ENCODE measurements at places on chromosomes 12 and 14.

- DNase-seq: no peak
Measured at GRCh38 chr12:59486827-59487226, 109.0 kb upstream of the SLC16A7 start.

DNA sequence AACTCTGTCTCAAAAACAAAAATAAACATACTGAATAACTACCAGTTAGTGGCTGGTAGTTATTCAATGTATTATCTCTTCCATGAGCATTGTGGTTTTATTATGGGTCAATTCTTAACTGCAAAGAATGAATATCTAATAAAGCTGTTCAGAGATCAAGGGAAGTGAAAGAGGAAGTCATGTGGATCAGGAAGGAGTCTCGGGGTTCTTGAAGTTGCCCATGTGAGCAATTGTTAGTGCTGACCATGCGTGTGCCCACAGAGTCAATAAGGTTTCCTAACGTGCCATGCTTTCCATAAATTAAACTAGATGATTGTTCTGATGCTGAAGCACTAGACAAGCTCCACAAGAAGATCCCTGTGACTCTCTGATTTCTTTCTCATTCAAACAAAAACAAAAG, 136.5 kb upstream of the CPSF6 start:
- DNase-seq: no peak

- DNase-seq: peak; percentile 52
Measured at GRCh38 chr12:12327802-12328201, 22.2 kb downstream of the MANSC1 start.

DNA sequence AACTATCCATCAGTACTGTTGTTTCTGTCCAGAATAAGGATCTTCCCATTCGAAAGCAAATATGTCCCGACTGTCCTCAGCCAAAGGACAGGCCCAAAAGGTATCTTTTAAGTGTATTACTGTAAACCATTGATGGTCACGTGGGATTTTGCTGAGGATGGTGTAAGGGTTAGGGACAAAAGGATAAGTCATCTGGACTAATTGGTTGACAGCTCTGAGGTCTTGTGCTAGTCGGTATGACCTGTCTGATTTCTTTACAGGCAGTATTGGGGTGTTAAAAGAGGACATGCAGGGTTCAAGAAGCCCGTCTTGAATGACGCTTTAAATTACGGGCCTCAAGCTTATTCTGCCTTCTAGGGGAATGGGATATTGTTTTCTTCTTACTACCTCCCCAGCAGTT, 24.4 kb downstream of the CLEC2A start:
- DNase-seq: no peak

DNA sequence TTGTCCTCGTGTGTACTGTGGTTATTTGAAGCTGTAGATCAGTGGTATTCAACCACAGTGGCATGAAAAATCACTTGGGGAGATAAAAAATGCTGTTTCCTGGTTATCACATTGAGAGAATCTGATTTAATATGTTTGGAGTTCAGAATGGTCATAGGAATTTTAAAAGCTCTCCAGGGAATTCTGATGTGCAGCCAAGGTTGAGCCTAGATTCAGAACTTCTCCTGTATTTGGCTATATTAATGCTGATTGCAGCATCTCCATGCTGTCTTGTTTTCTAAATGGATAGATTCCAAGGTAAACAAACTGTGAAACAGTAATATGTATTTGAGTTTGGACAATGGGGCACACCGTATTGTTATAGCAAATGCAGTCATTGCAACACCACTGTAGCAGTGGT, 982.2 kb upstream of the FBXO33 start:
- DNase-seq: no peak

DNA sequence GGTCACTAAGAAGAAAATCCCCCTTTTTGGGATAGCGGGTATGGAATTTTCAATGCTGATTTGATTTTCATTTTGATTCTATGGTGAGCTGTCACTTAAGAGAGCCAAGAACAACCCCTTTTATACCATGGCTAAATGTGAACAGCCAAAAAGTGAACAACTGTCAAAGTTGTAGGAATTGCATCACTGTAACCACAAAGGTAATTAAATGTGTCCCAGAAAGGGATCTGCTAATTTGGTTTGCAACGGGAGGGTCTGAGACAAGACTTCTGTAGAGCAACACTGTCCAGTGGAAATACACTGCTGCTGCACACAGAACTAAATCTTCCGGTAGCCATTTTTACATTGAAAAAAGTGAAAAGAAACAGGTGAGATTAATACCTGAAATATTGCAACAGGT, 14.6 kb downstream of the CHST11 start:
- DNase-seq: no peak
